HL-60 (cell line): ENCODE measurements at places on chromosomes 5 and 9.
A peak's percentile ranks its signal among the peaks of the same experiment; 100 is the strongest.

GRCh38 chr9:16343249-16344237 lies 526.9 kb downstream of the BNC2 start:
- DNase-seq, result no peak

DNA sequence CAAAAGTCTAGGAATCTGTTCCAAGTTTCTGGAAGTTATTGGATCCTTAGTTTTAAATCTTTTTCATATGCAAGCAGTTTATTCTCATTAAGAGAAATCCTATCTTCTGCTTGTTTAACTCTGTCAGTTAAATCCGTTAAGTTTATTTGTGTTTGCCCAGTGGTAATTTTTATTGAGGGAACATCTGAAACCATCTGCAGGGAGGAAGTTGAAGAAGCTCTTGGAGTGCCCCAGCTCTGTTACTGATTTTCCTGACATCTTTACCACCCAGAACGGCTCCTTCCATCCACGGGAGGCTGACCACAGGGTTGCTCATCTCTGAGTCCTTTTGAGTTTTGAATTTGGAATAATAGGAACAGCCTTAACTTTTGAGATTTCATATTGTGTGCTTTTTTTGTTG lies 99.9 kb upstream of the ZNF618 start:
- DNase-seq, result no peak

DNA sequence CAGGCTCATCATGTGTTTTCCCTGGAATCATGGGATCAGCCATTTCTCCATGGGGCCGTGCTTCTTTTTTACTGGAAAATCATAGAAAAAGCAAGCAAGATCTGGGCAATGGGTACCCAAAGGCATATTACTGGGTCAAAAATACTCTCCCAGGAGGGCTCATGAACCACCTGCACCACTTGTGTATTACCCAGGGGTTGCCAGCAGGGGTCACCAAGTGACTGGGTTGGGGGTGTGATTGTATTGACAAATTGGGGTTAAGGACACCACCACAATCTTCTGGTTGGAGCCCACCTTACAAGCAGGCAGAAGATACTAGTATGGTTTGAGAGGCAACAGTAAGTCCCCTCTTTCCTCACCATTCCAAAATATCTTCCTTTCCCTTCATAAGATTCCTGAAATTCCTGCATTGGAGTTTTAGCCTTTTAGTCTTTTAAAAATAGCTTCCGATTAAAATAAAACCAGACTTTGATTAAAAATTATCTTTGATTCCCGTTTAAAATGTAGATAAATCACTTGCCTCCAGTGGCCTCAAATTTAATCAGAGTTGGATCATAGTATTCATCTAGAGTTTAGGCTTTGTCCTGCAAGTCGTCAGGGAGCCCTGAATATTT lies 603.3 kb downstream of the KIF4B start:
- peak; percentile 47 for DNase-seq

DNA sequence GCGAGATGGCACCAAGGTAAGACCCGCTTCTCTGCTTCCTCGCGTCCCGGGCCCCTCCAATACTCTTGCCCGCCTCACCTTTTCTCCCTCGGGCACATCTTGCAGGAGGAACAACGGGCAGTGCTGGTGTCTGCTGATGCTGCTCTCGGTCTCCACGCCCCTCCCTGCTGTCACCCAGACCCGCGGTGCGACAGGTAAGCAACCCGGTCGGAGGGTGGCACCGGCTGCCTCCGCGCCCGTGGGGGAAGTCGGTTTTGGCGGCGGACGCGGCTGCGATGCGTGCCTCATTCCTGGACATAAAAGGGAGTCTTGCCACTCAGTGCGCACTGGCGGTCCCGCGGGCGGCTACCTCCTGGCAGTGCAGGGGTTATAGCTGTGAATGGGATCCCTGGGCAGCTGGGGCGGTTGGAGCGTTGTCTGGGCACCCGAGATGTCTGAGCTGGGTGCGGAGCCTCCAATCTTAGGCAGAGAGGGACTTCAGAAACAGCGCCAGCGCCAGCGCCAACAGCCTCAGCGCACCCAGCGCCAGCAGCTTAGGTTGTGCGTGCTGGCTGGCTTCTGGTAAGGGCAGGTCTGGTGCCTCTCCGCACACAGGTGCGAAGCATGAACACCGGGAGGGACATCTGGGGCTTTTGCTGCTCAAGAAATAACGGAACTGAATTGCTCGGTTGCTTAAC lies 488 bp downstream of the COL15A1 start:
- DNase-seq, result peak; percentile 37

- DNase-seq, result no peak
Observed at GRCh38 chr5:157458835-157459234, 1.2 kb upstream of the NIPAL4 start.

GRCh38 chr5:145316282-145316681 lies 518.9 kb downstream of the PRELID2 start:
- no peak for DNase-seq

DNA sequence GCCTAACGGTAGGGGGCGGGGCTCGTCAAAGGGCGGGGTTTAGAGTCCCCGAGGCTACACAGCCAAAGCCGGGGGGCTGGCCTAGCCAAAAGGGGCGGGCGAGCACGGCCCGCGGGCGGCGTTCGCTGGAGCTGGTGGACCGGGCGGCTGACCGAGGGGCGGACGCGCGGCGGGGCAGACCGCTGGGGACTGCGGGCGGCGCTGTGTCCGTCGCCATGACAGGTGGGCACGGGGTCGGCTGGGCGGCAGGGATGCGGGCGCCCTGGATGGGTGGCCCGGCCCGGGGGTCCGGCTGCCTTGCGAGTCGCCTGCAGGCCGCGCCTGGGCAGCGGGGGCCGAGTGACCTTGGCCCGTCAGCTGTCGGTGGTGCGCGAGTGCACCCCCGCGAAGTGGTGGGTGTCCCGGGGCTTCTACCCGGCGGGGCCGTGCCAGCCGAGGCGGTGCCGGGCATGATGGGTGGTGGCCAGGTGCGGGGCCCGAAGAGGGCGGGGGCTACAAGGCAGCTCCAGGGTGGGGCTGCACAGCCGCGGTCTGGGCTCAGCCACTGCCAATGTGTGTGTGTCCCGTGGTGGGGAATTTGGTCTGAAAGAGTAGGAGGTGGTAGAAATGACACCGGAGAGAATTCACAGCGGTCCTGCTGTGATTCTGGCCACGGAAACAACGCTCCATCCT lies at the start of gene CARD19:
TSS of gene CARD19 (plus strand) at position 87 of the 672 bp plus-strand sequence. CDS start at position 216, 129 bp downstream.
- no peak for DNase-seq

GRCh38 chr9:116697362-116697761 lies 10.3 kb downstream of the TRIM32 start:
- no peak for DNase-seq

DNA sequence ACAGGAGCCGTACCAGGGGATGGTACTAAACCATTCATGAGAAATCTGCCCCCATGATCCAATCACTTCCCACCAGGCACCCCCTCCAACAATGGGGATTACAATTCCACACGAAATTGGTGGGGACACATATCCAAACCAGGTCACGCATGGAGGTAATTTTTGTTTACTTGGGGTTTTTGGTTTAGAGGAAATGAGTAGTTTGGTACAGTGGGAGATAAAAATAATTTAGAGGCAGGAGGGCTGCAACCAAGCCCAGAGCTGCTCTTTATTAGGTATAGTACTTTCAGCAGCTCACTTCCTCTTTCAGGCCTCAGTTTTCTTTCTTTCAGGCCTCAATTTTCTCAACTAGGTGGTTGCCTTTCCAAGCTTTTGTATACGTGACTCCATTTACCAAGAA lies 23.2 kb downstream of the PRUNE2 start:
- no peak for DNase-seq
